SK-MEL-5 (cell line): ENCODE measurements at places on chromosomes 16 and 17. TPM values are rescaled to one million over a fixed set of nuclear protein-coding genes. Genes with fewer than 3 reads are reported as not detected.

The SPEM3 gene
- not detected in 2 replicates for total RNA-seq

DNA sequence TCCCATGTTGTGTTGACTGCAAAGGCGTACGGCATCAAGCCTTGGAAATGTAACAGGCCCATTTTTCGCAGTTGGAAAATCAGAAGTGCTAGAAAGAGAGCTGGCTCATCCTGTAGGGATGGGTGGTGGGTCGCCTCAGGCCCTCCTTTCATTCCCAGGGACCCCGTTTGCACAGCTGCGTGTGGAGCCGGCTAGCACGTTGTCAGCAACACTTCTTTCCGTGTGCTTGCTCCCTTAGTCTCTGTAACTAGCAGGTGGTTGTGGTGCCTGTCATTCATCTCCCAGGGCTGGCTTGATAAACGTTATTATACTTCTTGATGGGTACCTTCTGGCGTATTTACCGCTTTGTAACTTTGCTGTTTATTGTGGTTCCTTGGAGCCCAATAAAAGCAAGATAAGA is 239.0 kb upstream of the CACNG5 start:
- no peak for DNase-seq

DNA sequence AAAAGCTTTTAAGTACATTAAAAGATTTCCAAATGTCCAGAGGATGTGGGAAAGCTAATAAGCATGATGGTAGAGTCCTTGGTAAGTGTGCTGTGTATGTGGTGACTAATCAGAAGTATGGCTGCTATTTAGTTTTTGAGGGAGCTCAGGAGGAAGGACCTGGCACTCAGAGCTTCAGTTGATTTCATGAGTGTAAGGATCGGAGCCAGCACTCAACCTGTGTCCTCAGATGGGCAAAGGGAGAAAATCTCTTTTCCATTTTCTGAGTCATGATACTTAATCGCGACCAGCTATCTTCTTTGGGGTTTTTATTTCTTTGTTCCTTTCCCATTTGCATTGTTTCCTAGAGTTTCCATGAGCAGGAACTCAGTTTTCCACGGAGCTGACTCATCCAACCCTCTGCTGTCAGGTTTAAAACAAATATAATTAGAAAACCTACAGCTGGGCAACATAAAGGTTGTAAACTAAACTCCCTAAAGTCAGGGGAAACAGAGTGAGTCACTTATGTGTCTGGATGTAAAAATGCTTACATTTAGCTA is 125.4 kb downstream of the MAP2K6 start:
- no peak for DNase-seq

DNA sequence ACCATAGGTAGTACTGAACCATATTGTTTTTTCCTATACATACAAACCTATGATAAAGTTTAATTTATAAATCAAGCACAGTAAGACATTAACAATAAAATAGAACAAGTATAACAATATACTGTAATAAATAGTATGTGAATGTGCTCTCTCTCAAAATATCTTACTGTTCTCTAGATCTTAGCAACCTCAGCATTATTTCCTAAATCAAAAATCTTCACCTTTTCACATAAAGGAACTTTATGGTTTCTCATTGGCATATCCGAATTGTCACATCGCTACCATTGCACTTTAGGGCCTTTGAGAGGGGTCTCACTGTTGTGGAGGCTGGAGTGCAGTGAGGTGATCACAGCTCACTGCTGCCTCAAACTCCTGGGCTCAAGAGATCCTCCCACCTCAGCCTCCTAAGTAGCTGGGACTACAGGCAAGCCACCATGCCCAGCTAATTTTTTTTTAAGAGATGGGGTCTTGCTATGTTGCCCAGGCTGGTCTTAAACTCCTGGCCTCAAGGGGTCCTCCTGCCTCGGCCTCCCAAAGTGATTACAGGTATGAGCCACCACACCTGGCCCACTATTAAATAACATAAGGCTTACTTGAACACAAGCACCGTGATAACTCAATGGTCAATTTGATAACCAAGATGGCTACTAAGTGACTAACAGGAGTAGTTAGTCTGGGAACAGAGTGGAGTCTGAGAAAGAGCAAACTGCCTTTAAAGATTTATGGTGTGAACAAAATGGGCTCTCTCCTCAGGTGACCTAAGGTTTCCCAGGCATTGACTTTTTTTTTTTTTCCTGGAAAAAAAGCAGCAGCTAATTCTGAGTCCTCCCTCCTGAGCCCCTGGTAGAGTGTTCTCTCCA is 2.9 kb upstream of the TMEM97 start:
- DNase-seq = no peak
